ENCODE measurements at places on chromosomes 2 and 18.
A peak's percentile ranks its signal among the peaks of the same experiment; 100 is the strongest.

- peak; percentile 26 for DNase-seq
These were observed 46.2 kb downstream of the ARHGAP15 start for GRCh38 chr2:143175438-143175837.

DNA sequence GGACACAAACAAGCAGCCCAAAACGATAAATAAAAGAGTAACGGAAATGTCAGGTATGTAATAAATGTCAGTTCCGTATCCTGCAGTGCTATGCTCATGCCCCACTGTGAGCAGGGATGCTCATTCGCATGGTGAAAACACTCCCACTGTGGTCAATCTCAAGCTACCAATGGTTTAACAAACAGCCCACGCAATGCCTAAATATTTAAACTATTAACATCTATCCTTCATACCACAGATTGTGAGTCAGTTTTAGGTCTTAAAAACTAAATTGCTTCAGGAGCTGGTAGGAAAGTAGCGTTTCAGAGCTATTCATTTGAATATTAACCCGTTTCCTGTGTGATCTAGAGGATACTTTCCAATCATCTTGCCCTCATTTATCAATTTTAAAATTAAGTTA is 207.4 kb downstream of the TCF4 start:
- no peak for DNase-seq

DNA sequence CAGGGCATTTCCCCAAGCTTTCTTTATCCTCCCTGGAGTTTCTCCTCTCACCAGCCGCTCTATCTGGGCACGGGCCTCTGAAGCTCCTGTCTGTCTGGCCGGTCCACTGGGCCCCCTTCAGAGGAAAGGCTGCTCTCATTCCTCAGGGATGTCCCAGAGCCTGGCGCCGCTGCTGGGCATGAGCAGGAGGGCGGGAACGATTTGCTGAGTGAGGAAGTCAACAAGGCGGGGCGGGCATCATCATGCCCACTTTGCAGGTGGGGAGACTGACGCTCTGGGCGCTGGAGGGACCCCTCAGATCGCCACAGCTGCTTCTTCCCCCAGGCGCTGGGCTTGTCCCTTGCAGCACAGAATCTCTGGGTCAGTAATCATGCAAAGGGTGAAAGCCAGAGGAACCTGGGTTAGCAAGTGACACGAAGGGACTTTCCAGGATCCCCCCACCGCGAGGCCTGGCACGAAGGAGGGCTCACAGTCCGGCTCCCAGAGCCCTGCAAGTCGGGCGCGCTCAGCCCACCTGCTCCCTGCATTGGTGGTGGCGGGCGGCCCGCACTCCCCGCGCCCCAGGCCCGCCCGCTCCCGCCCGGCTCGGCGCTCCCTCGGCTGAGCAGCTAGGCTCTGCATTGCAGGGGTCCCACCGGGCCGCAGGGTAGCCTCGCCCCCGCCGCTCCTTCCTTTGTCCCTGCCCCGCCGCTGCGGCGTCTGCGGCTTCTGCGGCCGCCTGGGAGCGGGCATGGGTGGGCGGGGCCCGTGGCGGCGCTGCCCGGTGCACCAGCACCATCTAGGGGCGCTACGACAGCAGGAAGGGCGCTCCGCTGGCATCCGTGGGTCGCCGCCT is 157.8 kb downstream of the CYRIA start:
- DNase-seq, result no peak

DNA sequence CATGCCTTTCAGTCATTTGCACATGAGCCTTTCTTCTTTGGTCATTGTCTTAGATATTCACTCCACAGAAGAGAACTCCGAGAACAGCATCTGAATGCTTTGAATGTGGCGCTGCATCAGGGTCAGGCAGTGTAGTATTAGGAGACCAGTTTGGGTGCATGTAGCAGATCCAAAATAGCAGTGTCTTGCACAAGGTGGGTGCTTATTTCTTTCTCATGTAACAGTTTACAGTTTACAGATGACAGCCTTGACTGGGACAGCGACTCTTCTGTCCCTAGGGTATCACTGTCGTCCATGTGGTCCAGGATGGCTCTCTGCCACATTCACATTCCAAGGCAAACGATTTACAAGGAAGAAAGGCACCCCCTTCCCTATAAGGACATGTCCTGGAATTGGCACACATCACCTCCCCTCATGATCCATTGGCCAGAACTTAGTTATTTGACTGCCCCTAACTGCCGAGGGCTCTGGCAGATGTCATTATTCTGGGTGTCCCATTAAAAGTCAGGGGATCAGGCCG is 101.0 kb downstream of the STPG4 start:
- DNase-seq, result no peak

- DNase-seq, result no peak
These were observed 27.7 kb downstream of the ITGA6 start for GRCh38 chr2:172455121-172455515.
